ENCODE measurements at places on chromosomes 7 and 10.

GRCh38 chr10:107747851-107748250 is 583.3 kb upstream of the SORCS1 start:
- DNase-seq: no peak

DNA sequence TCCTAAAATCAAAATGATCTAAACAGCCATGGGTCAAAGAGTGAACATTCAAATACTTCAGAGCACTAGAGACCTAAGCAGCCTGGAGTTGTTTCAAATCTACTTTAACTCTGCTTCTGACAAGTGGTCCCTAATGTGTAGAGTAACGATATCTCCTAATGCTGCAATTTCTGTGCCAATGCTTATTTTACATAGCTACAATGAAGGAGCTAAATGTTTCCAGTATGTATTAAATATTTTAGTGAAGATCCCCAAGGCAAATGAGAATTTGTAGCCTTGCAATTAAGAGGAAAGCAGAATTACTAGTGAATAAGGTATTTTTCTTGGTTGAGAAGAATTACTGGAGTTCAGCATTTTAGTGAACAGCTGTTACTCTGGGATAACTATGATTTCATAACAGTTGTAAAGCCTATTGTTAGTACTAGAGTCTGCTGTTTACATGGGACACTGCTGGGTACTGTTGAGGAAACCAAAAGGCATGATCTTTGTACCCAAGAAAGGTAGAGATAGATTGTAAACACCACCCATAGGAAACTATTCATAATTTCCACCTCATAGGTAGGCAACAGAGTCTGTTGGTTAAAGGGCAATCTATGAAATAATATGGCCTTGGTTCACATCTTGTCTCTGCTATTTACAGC is 271.9 kb downstream of the PLXDC2 start:
- no peak for DNase-seq

DNA sequence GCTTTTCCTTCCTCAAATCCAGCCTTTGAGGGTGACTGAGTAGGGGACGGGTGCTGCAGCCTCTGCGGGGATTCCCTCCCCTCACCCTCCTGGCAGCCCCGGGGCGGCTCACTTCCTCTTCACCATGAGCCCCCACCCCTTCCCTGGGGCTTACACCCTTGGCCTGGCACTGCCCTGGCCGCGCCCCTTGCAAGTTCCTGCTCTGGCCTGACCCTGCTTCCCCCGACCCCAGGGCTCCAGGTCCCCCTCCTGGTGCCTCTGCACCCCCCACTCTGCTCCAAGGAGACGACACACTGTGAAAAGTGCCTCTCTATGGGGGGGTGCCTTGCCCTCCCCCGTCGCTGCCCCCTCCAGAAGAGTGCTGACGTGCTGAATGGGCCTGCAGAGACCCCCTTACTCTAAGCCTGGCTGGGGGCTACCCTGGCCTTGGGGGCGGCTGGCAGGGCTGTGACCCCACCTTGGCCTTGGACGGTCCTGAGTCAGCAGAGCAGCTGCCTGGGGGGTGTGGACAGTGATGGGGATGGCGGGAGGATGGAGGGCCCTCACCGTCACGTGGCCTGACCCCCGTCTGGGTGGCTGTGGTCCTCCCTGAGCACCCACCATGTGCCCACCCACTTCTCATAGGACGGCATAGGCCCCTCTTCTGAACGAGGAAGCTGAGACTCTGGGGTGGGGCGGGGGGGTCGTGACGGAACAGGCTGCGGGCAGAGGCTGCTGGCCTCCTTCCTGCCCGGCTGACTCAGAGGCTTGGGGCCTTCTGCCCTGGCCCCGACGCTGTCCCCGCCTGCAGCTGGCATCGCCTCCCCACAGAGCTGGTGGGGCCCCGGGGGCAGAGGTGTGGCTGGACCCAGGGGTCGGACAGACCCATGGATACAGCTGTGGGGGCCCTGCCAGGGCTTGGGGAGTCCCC is 9.8 kb downstream of the LFNG start:
- DNase-seq: no peak

DNA sequence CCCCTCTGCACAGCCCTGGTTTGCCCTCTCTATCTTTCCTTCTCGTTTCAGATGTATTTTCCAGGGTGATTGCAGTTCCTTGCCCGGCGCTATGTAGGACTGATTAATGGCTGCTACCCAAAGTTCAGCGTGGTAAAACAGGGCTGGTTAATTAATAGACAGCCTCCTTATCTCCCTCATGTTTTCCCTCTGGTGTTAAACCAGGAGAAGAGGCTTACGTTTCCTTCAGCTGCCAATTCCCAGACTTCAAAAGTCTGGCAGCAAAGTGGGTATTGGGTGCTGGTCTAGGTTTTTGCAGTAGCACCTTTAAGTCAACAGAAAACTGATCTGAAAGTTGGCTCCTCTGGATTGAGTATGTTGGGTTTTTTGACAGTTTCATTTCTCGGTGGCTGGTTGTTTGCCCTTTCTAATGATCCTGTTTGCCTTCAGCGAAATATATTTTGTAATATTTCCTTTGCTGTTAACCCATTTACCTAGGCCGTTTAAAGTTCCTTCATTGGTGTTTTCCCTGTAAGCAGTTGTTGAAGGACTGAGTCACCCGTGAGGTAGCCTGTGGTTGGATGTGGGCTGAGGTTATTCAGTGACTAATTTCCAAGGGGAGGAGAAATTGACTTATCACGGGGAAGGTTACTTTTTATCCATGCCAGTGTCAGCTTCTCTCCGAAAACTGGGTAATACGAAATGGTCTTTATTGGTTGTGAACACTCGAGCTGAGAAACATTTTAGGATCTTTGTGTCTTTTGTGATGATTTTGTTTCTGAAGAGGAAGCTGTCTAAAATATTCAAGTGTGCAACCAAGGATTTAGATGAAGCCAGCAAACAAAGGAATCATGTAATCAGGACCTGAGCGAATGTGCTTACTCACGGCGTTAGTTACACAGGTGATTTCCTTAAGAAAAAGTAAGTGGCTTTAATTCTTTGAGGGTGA is 257.2 kb downstream of the KIAA1217 start:
- DNase-seq: no peak

DNA sequence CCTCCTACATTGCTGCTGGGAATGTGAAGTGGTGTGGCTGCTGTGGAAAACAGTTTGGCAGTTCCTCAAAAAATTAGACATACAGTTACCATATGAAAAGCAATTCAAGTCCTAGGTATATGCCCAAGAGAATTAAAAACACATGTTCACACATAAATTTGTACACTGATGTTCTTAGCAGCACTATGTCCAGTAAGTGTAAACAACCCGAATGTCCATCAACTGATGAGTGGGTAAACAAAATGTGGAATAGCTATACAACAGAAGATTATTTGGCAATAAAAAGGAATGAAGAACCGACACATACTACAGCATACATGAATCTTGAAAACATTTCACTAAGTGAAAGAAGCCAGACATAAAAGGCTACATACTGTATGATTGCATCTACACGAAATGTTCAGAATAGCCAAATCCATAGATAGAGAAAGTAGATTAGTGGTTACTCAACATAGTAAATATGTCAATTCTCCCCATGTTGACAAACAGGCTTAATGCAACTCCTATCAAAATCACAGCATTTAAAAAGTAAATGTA is 17.2 kb downstream of the CEP41 start:
- no peak for DNase-seq

GRCh38 chr7:10070899-10071298 is 902.8 kb upstream of the PHF14 start:
- DNase-seq: no peak

DNA sequence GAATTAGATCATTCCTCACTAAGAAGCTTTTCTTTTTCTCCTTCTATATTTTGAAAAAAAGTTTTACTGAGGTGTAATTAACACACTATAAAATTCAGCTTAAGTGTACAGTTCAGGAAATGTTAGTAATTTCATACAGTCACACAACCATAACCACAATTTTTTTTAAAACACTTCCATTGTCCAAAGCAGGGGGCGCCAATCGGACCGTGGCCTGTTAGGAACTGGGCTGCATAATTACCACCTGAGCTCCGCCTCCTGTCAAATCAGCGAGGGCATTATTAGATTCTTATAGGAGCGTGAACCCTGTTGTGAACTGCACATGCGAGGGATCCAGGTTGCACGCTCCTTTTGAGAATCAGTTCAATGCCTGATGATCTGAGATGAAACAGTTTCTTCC is 427.1 kb downstream of the TFEC start:
- no peak for DNase-seq

- DNase-seq: no peak
Observed at GRCh38 chr7:106357675-106358074, 72.9 kb upstream of the NAMPT start.

- DNase-seq: no peak
Observed at GRCh38 chr7:111290982-111291381, 200.1 kb downstream of the LRRN3 start.

GRCh38 chr7:4931943-4932342 is 27.0 kb downstream of the MMD2 start:
- peak; percentile 81 for DNase-seq

Data from NCI-H510A (cell line).